AG04449 (cell line): ENCODE measurements at places on chromosomes 4 and X.

GRCh38 chr4:39932776-39933402 lies 44.8 kb downstream of the PDS5A start:
- no peak for DNase-seq

- DNase-seq: no peak
Measured at GRCh38 chr4:120874792-120875774, 47.4 kb downstream of the PRDM5 start.

- DNase-seq: no peak
Measured at GRCh38 chrX:153507484-153508178, 9.8 kb upstream of the ATP2B3 start.

GRCh38 chr4:123102897-123103471 lies 180.6 kb upstream of the NUDT6 start:
- peak; percentile 26 for DNase-seq

GRCh38 chr4:3248811-3249661 lies at the start of gene MSANTD1:
Gene MSANTD1 (plus strand): TSS chr4:3249159. CDS start chr4:3249223, 64 bp downstream.
- DNase-seq: no peak

- no peak for DNase-seq
Measured at GRCh38 chrX:69116077-69116476, 49.2 kb downstream of the PJA1 start.

GRCh38 chr4:10288830-10289537 lies 168.2 kb downstream of the ZNF518B start:
- no peak for DNase-seq

- no peak for DNase-seq
Measured at GRCh38 chr4:186701273-186701672, 22.4 kb downstream of the FAT1 start.

- peak; percentile 77 for DNase-seq
Measured at GRCh38 chr4:130395871-130396270, 1299.9 kb downstream of the C4orf33 start.

DNA sequence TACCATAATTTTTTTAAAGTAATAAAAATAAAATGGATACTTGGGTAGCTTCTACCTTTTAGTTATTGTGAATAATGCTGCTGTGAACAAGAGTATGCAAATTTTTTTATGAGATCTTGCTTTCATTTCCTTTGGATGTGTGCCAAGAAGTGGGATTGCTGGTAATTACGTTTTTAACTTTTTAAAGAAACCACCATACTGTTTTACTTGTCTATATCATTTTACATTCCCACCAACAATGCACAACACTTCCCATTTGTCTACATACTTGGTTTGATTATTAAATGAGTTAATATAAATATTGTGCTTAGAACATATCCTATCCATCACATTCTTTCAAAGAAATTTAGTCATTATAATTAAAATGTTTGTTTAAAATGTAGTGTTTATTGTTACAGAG lies 3.9 kb upstream of the SULT1B1 start:
- DNase-seq: no peak

DNA sequence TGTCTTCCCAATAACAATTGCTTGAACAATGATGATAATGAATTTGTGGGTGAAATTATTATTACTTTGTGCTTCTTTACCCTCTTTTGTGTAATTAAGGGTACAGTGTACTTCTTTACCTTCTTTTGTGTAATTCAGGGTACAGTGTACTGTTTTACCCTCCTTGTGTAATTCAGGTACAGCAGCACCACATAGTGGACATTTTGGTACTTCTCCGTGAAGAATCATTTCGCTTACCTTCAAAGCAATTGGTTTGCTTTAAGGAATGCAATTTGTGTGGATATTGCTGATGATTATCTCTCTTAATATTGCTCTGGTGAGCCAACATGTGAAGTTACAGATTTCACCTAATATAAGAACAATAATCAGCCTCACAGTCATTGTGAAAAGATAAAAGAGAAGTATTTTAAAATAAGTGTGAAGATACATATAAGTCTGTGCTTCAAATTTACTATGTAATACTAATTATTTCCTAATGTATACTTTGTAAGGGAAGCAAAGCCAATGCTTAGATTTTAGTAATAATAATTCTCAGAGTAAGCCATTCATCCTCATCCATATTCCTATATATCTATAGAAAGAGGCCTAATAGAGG lies 27.2 kb upstream of the SEC24B start:
- DNase-seq: peak; percentile 23

- DNase-seq: no peak
Measured at GRCh38 chr4:123495530-123495929, 98.9 kb downstream of the SPRY1 start.

- DNase-seq: no peak
Measured at GRCh38 chrX:101117701-101118100, 19.7 kb downstream of the CENPI start.

DNA sequence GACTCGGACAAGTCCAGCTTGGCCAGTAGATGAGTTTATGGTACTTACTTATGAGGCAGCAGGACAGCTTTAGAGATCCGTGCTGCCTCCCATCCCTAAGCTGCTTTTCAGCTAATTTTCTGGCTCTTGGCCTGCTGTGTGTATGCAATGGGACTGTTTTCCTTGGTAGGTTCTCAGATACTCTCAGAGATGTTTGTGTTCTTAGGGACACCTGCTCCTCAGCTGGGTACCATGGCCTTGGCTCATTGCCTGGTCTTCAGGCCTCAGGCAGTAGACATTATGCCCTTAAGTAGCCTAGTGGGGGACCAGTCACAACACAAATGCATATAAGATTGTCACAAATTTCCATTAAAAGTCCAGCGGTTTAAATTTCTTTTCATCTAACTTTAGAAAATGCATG lies 688.0 kb downstream of the PCDH7 start:
- no peak for DNase-seq

- DNase-seq: no peak
Measured at GRCh38 chrX:56572975-56573374, 9.5 kb downstream of the UBQLN2 start.

DNA sequence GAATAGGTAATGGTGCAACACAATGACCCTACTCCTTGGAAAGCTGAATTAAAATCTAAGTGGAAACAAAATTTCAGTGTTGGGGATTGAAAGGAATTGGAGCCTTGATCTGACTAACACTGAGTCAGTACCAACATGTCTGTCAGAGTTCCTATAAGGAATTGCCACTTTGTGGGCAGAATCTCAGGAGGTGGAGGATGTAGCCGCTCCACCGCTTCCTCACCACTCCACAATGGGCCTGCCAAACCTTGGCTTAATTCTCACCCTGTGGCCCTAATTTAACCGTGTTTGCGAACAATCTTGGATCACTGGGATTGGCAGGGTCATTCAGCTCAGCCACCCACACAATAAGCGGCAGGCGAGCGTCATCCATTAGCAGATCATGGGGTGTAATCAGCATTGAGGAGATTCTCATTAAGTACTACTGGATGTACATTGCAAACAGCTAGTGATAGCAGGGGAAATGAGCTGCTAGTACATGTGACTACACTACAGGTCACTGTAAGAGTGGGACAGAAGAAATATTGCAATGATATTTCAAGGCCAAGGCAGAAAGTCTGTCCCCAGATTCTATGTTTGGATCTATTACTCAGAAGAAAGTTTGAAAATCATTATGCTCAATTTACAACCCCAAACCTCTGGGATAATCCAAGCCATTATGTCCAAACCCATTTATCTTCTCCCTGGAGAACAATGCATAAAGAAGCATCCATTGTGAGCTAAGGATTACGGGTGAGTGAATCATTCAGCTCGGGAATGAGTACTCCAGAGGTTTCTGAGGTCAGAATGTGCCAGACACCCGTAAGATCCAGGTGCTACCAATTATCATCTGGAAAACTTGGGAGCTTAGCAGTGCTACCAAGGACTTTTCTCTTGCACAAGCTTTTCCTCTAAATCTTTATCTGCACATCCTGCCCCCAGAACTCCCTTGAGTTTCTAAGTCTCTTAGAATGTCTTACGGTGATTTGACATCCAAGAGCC lies 5.8 kb downstream of the SRPX start:
- DNase-seq: no peak
